ENCODE measurements at places on chromosomes 11 and 22.

DNA sequence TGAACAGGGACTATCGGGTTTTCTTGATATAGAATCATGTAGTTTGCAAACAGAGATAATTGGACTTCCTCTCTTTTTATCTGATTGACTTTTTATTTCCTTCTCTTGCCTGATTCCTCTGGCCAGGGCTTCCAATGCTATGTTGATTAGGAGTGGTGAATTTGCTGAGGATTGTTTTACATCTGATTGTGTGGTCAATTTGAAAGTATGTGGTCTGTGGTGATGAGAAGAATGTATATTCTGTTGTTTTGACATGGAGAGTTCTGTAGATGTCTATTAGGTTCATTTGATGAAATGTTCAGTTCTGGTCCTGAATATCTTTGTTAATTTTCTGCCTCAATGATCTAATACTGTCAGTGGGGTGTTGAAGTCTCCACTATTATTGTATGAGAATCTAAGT is 713.2 kb upstream of the CCDC179 start:
- no peak for DNase-seq

DNA sequence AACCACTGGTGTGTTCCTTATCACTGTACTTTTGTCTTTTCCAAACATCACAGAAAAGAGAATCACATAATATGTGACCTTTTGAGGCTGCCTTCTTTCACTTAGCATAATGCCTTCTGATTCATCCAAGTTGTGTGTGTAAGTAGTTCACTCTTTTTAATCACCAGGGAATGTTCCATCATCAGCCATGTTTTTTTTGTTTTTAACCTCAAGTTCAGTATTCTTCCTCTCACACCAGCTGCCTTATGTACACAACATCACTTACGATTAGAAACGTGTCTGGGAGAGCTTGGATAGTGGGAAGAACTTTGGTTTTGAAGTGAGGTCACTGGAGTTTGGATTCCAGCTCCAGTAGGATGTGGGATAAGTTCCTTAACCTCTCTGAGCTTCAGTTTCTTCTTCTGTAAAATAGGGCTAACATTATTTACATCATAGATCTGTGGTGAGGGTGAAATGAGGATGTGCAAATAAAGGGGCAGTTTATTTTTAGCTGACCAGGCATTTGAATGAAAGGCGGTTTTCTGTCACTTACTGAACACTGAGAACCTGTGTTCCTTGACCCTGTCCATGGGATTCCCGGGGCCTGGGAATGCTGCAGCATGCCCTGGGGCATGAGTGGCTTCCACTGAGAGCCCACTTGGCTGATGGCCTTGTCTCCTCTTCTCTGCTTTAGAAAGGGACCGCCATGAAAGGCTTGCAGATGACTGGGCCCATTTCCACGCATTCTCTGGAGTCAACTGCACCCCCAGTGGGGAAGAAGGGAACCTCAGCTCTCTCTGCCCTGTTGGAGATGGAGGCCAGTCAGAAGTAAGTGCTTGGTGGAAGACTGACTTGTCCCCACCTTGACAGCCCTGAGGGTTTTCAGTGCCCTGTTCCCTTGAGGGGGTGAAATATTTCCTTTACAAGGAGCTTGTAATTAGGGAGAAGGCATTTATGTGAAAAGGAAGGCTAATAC is 92.6 kb downstream of the DEPDC5 start:
- DNase-seq = no peak

- DNase-seq = no peak
Measured at GRCh38 chr11:27390318-27391295, 27.6 kb upstream of the CCDC34 start.

DNA sequence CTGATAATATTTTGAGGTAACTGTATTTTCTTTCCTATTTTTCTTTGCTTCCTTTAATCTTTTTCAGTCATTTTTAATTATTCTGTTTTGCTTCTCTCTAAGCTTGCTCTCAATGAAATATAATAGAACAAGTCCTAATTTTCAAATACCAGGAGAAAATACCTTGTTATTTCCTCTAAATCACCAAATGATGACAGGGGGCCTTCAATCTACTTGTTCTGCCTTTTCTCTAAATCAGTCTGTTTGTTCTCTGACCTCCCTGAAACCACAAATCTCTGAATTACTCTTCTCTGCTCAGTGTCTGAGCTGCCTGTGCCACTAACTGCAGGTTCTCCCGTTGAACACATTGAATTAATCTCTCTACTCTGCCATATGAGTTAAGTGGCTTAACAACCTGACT is 286.2 kb downstream of the C11orf87 start:
- DNase-seq = no peak

DNA sequence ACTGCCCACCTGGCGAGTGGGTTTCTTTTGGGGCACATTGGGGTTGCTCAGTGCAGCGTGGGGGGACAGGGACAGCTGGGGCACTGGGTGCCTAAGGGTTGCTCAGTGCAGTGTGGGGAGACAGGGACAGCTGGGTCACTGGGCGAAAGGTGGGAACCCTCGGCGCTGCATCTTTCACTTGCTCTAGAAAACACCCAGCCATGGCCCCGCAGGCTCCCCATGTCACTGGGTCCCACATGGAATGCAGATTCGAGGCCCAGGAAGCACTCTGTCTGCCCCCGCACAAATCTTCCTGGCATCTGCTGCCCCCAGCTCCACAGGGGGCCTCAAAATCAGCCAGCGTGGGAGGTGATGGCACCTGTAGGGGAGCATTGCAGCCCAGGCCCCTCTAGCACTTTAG is 229.3 kb downstream of the BRD1 start:
- no peak for DNase-seq

GRCh38 chr11:41177791-41178190 is 281.7 kb downstream of the LRRC4C start:
- no peak for DNase-seq

- no peak for DNase-seq
Measured at GRCh38 chr11:30446520-30446919, 123.6 kb downstream of the ARL14EP start.

DNA sequence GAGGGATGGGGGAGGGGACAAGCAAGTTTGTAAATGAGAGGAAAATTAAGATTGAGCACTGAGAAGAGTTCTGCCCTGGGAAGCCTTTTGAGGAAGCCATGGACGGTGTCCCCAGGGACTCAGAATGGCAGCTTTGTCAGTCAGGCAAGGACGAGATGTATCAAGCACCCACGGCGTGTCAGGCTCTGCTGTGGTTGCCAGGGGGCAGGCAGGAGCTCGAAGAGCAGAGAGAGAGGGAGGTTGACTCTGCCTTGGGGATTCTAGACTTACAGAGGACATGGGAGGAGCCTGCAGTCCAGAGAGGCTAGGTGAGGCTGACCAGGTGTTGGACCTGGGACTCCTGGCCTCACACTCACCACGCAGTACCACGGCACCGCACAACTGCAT is 29.1 kb upstream of the SYT7 start:
- no peak for DNase-seq

- no peak for DNase-seq
Measured at GRCh38 chr11:44529895-44530412, 35.5 kb upstream of the CD82 start.

DNA sequence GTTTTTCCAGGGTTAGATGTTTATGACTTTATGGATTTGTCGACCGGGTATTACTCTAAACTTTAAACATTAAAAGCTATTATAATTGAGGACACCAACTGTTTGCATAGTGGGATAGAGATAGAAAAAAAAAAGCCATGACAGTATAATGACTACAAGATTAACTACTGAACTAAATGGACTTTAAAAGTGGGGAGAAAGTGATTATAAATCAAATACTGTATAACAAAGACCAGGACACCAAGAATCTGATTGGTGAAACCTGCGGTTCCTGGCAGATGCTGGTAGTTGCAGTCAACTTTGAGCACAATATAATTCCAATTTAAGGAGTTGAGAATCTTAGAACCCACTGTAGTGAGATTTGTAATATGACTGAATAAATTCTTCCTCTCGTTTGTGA is 2.5 kb downstream of the CRKL start:
- no peak for DNase-seq

- DNase-seq = no peak
Measured at GRCh38 chr11:74682731-74683278, 48.4 kb downstream of the CHRDL2 start.

- DNase-seq = no peak
Measured at GRCh38 chr22:32583074-32583682, 108.6 kb downstream of the FBXO7 start.

DNA sequence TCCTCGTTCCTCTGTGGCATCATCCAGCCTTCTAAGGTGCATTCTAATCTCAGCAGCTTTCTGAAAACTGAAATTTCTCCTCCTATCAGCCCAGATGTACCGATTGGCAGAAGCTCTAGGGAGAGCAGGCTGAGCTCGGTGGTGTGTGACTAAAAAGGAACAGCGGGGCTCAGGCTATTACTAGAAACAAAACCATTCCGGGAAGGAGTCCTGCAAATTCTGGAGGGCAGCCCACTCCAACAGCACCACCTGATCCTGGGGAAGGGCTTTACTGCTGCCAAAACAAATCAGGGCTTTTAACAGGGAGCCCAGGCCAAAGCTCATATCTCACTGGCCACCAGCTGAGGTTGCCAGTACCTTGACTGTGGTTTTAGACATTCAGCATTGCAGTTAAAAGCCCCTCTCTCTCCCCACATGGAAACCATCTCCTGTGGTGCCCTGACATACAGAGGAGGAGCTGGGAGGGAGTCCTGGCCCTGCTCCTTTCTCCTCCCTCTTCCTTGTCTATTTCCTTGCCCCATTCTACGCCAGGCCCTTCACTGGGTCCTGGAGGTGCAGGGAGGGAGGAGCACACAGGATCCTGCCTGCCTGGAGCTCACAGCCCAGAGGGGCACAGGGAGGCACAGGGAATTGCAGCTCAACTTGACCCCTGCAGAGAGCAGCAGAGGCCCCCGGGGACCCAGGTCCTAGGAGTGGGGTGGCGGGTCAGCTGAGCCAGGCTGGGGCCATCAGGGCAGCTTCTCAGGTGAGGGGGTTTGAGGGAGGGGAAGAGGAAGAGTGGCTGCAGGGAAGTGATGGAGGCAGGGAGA is 889 bp downstream of the PLAAT4 start:
- DNase-seq = no peak

DNA sequence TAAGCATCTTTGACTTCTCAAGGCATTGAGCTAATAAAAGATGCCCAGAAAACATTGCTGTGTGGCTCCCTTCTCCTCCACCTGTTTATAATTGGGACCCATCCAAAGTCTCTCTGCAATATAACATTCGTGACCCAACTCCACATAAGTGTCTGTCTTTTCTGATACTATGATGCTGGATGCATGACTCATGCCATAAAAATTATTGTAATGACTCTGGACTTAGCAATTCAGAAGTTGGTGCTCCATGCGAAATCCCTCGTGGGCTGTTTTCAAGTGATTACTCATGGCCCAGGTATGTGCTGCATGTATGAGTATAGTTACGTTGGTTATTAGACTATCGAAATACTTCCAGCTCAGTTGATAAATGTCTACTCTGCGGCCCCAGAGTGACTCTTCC is 11.7 kb downstream of the FJX1 start:
- no peak for DNase-seq

DNA sequence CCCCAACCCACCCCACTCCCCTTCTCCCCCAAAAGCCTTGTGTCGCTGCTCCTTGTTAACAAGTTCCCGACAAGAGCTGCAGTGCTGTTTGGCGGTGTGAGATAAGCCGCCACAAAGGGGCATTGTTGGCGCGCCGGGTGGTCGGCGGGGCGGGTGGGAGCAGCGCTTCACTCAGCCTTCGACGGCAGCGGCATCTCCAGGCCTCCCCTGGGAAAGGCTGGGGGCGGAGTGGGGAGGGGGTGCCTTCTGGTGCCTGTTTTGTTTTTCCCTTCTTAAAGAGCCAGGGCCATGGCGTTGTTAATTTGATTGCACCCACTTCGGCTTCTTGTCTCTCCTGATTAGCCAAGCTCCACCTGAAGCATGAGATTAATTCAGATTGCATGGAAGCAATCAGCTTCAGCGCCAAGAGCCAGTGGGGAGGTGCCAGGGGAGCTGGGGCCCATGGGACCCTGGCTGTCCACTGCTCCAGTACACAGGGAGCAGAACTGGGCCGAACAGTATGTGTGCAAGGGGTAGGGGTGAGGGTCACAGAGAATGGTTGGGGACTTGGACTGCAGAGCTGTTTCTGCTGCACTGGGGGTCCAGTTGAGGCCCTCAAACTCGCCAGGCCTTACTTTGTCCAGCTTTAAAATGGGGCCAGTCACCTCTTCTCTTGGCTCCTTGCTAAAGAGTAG is 165.1 kb downstream of the CEP164 start:
- DNase-seq = no peak

DNA sequence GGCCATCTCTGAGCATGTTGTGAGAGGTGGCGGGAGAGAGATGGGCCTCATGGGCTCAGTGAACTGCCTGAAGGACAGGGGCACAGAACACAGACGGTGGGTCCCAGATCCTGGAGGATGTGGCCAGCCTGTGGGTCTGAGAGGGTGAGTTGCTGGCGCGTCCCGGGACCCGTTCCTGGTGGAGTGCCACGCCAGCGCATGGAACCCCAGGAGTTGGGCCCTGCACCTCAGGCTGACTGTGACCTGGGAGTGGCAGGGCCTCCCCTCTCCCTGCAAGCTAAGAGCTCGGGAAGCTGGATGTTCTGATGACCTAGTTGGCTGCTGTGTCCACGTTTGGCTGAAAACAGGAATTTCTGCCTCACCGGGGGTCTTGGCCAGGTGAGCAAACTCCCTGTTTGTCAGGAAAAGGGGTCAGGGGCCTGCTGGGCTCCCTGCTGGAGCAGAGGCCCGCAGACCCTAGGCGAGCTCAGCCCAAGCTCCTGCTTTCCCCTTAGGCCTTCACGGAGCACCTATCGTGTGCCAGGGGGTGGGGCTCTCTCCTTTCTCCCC is 15.0 kb downstream of the LRRC32 start:
- DNase-seq = no peak

GRCh38 chr22:29511126-29511862 is 31.3 kb downstream of the NEFH start:
- DNase-seq = no peak

- no peak for DNase-seq
Measured at GRCh38 chr11:131354251-131354701, 16.1 kb upstream of the NTM start.

DNA sequence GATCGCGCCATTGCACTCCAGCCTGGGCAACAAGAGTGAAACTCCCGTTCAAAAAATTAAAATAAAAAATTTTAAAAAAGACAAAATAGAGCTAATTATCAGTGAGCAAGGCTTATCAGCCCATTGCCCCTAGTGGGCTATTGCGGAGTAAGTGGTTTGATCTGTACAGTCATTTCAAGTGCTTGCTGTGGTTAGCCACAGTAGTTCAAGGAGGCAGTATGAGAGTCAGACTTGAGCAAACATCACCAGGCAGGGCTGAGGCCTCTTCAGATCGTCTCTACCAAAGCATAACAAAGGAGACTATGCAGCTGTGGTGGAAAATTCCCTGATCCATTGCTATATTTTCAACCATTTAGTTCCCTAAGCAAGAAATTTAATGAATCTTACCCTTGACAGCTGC is 4.3 kb upstream of the SBF2 start:
- peak; percentile 27 for DNase-seq

- DNase-seq = no peak
Measured at GRCh38 chr22:26904483-26904882, 247.1 kb downstream of the MIAT start.

Measured in T-cell (primary cell).